ENCODE measurements at places on chromosomes 5 and 9.

- no peak for DNase-seq
Observed at GRCh38 chr9:38331141-38331540, 61.4 kb upstream of the ALDH1B1 start.

DNA sequence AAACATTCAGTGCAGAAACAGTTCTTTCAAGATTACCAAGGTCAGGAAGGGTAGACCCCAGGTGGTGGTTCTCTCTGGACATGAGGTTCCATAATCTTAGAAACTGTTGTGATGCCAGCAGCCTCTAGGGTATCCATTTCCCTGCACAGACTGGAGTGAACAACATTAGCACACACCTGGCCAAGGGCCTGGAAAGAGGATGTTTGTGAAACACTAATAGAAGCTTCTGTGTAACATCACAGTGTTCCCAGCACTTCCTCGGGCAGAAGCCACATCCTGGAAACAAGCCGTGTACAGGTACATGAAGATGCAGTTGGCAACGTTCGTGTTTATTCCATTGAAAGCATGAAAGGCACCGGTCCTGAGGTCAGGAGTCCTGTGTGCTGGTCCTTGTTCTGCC is 598.2 kb upstream of the KLF4 start:
- no peak for DNase-seq

DNA sequence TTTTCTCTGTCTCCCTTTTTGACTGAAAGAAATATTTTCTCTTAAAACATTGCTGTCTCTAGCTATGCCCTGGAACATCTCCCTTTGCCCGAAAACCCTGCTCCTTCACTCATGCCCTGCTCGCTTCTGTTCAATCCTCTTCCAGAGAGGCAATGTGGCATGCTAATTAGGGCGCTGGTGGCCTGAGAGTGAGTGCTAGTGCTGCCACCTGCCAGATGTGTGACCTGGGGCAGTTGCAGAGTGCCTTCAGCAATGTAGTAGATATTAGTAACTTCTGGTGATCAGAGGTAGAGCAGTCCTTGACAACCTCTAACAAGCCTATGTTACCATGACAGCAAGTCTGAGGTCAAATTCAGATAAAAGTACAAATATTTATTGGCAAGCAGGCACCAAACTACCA is 119.5 kb upstream of the OSMR start:
- no peak for DNase-seq

DNA sequence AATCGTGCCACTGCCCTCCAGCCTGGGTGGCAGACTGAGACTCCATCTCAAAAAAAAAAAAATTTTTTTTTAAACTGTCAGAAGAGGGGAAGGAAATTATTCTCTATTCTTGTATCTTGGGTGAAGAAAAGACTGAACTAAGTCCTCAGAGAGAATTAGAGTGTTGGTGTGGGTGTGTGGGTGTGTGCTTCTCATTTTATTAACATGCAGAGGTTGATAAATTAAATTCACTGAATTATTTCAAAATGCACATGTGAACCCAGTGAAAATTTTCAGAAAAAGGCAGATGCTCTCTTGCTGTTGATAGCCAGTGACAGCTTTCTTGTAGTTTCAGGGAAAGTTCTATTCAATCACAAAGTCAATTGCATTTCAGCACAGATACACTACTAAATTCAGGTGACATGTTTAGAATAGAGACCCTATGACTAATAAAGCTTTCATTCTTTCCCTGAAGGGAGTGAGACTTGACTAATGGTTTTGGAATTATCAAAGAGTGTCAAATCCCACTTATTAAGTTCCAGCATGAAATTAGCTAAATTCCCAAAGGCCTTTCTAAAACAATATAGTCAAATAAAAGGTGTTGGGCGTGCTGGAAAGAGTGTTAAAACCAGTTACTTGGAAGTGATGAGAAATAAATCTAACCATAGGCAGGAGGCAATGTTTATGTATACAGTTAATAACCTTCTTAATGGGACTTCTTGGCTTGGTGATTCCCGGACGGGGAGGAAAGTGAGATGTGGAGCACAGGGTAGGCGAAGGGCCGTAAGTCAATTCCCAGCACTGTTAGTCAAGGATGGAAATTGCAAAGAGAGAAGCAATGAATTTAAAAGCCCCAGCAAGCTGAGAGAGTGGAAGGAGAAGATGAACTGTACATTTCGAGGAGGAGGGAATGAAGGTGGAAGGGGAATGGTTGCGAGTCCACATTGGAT is 103.2 kb upstream of the SPATA31D4 start:
- DNase-seq = no peak

DNA sequence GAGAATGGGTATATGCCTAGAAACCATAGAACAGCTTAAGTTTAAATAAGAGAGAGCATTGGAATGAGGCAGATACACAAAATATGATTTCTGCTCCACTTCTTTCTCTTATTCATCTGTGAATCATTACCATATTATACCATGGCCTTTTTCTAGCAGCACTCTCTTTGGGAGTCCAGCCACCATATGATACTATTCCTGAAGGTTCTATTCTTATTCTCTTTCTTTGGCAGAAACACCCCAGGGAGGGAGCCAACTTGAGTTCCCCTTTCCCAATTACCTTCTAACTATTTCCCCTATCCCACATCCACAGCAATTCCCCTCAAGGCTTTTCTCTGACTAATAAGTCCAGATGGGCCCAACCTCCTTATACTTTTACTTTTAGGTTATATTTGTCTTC is 55.9 kb downstream of the NDUFAF2 start:
- DNase-seq = no peak

DNA sequence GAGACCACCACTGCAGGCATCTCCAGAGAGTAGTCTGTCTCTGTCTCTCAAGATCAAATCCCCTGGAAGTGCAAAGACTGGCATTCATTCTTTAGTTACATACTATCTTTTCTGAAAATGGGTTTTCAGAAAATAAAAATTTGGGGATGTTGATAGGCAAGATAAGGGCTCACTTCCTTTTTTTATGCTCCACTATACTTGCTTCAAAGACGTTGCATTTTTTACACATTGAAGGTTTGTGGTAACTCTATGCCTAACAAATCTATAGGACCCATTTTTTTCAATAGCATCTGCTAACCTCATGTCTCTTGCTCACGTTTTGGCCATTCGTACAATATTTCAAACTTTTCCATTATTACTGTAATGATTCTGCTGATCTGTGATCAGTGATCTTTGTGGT is 37.0 kb downstream of the DMAC1 start:
- DNase-seq = no peak

DNA sequence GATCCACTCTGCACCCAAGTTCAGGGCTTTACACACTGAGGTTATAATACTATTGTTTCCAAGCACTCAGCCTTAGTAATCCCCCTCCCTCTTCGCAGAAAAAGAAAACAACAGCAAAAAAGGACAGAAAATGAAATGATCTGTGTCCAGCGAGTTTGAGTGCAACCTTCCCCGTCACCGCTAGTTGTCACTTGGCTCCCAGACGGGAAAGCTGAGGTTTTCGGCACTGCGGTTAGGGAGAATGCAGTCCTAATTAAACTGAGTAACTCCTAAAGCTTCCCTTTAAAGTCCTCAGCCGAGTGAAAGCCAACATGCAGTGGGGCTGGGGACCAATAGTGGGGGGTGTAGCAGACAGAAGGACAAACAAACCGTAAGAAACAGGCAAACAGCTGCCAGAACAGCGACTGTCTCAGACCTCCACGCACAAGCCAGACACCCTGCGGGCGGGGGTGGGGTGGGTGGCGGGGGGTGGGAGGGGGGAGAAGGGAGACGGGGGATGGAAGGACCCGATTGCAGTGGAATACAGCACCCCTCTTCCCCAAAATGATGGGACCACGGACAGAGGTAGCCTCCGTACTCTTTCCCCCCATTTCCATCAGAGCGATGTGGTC is 680 bp downstream of the GLRA1 start:
- peak; percentile 71 for DNase-seq

DNA sequence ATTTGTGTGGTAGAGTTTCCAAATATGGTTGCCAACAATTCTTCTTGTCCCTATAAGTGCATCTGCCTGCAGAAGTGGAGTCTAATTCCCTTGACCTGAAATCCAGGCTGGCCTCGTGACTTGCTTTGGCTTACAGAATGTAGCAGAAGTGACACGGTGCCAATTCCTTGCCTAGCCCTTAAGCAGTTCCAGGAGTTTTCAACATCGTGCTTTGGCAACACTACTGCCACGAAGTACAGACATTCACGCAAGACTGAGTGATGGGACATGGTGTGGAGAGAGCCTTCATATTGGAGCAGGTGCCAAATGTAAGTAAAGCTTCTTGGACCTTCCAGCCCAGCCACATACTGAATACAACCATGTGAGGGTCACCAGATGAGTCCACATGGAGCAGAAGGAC is 92.9 kb upstream of the NEK6 start:
- DNase-seq = no peak

DNA sequence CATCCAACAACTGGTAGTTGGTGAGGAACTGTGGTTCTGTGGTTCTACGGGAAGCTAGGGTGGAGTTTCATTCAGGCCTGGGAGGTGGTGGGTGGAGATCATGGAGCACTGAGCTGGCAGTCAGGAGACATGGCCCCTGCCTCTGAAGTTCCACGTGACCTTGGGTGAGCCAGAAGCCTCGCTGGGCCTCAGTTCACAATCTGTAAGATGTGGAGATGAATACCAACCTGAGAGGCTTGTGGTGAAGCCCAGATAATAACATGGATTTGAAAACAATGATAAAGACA is 177.9 kb downstream of the MACROH2A1 start:
- no peak for DNase-seq

All from NCI-H748 treated with DMSO at 0.1 percent for 48 hours (cell line).